NCI-H1105 treated with DMSO at 0.1 percent for 48 hours (cell line): ENCODE measurements at places on chromosomes 12 and 14.

- DNase-seq, result peak; percentile 33
Observed at GRCh38 chr14:50666772-50667683, 1.1 kb downstream of the SAV1 start.

DNA sequence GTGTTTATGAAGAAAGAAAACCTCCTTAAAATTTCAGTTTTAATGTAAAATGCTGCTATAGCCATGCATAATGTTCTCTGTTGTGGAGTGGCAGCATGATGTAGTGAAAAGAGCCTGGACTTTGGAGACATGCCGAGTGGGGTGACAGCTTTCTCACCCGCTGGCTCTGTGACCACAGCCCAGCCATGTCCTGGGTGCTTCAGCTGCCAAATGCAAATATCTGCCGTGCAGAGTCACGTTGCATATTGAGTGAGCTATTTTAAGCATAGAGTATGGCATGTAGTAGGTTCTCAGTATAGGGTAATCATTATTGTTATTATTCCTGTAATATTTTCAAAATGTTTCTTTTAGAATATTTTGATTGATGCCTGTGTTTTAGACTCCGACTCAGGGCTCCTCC lies 15.5 kb upstream of the TCTN2 start:
- no peak for DNase-seq

GRCh38 chr14:68460541-68460940 lies 332.3 kb downstream of the ZFP36L1 start:
- no peak for DNase-seq

DNA sequence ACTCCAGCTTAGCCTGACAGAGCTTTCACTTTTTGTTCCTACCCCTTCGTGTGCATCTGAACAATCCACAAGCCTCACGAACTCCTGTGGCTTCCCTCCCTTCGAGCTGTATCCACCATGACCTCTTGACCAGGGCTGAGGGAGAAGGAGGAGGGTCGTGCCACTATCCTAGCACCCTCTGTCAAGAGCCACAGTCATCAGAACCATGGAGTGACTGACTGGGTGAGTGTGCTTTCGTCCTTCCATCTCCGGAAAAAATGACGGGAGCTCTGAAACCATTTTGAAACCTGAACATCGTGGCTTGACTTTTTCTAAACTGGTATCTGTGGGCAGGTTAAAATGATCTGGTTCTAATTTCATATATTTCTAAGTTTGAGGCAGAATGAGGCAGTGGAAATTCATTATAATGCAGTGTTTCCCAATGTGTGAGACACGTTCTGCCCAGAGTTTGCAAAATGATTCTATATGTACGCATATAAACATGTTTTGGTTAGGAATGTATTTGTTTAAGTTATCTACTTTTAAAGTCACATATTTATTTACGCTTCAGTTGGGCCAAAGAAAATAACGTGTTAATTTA lies 27.0 kb downstream of the IL26 start:
- DNase-seq, result no peak

- no peak for DNase-seq
Observed at GRCh38 chr14:75522224-75522982, at the start of gene BATF. BATF (plus strand) TSS chr14:75522469; CDS start chr14:75522683, 214 bp downstream.

DNA sequence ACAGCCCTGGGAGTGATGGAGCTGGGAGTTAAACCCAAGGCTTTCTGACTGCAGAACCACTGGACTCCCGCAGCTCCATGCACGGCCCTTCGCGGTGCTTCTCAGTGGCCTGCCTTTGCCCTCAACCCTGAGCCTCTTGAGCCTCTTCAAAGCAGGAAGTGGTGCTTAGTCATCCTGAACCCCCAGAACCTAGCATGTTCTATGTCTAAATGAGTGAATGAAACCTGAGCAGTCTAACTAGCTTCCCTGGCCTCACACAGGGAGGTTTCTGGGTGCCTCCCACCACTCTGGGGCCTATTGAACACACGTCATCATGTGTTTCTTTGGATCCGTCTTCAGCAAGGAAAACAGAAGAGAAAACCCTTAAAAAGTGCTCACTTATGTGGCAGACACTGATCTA lies 117.9 kb upstream of the SFSWAP start:
- no peak for DNase-seq

DNA sequence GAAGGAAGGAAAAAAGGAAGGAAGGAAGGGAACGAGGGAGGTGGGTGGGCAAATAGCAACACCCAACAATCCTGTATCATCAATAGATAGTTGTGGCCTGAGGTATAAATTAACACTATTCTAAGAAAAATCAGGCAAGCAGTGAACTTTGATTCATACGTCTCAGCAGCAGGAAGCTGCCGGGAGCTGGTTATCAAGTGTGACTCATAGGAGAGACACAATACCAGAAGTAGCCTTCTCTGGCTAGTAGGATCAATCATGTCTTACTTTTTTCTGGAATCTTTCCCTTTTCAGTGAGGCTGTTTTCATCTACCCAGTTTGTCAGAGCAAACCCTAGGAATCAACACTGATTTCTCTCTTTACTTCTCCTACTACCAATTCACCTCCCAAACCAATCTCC lies 780.5 kb downstream of the NRXN3 start:
- no peak for DNase-seq
